SIG-M5 (cell line): ENCODE measurements at places on chromosomes 6 and 20.

- DNase-seq, result no peak
Observed at GRCh38 chr6:155228546-155229166, 35.2 kb upstream of the CLDN20 start.

- DNase-seq, result no peak
Observed at GRCh38 chr20:38214256-38215193, 46.0 kb downstream of the KIAA1755 start.

- no peak for DNase-seq
Observed at GRCh38 chr6:159931112-159931511, 37.8 kb upstream of the IGF2R start.

DNA sequence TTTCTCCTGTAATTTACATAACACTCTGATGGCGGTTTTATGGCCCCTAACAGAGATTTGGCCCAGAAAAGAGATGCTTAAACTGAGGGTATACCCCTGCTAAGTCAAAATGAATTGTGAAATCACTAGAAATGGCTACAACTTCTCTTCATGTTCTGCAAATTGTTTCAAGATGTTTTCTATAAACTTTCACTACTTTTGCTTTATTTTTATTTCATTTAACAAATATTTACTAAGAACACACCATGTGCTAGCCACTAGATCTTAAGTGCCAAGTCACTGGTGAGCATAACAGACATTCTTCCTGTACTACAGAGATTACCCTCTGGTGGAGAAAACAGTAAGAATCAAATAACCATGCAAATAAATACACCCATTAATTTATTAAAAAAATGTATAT is 87.6 kb downstream of the KCNQ5 start:
- no peak for DNase-seq

DNA sequence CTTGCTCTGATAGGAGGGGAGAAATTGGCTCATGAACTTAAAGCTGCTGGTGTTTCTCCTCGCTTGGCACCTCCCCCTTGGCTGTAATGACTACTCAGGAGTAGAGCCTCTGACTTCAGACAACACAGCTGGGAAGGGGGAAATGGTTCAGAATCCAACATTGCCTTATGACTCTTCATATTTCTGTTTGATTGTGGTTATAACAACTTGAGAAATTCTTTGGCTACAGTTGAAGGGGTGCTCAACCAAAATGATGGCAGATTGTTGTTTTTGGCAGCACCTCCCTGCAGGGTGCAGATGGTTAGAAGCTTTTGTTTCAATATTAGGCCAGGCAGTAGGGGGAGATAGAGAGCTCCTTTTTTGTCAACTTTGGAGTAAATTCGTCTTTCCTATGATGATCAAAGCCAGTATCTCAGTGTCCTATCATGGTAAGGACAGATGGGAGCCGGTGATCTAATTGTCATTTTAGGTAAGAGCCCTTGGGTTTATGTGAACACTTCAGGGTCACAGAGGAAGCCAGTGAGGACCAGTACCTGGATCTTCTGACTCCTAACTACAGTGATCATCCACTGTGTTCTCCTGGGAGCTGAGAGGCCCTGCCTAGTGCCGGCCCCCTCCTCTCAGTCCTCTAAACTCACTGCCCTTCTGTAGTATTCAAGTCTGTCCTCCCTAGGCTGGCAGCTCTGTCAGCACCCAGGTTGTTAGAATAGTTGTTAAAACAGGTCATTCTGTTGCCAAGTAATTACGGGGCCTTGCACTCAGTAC is 39.9 kb downstream of the RPRD1B start:
- no peak for DNase-seq

GRCh38 chr6:42217157-42217518 is 523 bp downstream of the MRPS10 start:
- DNase-seq, result no peak

- no peak for DNase-seq
Observed at GRCh38 chr6:21883595-21884328, 290.2 kb downstream of the SOX4 start.

- DNase-seq, result no peak
Observed at GRCh38 chr6:128425856-128426255, 94.5 kb downstream of the PTPRK start.
